ENCODE measurements at places on chromosomes 1 and 21.
A peak's percentile ranks its signal among the peaks of the same experiment; 100 is the strongest.

DNA sequence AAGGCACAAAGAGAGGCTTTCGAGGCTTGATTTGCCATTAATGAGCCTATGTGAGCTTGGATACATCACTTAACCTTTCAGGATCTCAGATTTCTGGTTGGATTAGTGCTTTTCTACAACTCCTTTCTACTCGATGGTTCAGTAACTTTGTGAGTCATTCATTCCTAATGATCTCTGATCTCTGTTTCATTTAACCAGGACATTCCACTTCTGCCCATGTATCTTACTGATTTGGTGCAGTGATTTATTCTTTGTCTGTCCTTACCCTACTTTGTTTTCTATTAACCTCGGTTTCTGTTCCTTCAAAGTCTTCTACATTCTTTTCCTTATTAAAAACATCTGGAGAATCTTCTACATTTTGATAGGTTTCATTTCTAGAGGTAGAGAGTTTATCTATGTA is 94.6 kb upstream of the ZBTB18 start:
- no peak for DNase-seq

DNA sequence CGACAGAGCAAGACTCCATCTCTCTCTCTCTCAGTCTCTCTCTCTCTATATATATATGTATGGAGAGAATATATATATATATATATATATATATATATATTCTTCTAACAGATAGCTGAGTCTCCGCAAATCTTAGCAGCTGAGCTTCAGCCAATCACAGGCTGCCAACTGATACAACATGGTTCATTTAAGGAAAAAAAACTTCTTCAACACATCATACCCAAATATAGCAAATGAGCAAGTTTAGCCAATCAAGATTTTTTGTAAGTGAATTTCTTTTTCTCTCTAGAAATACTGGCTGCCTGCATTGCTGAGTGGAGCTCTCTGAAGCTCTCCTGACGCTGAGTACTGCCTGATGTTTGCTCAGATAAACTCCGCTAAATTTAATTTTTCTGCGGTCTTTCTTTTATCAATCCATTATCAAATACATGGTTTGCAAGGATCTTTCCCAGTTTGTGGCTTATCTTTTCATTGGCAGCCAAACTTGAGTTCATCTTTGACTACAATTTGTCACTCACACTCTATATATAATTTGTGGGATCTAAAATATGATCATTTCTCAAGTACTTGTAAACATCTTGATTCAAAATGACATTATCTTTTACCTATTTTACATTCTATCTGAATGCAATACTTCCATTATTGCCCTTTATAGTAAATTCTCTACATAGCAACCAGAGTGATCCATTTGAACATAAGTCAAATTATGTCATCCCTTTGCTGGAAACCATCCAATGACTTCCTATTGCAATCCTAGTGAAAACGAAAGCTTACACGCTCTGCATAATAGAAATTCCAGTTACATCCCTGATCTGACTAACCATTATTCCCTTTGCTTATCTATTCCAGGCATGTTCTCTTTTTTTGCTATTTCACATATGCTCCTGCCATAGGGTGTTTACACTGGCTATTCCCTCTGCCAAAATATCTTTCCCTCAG is 2131.7 kb downstream of the MRPL39 start:
- no peak for DNase-seq

DNA sequence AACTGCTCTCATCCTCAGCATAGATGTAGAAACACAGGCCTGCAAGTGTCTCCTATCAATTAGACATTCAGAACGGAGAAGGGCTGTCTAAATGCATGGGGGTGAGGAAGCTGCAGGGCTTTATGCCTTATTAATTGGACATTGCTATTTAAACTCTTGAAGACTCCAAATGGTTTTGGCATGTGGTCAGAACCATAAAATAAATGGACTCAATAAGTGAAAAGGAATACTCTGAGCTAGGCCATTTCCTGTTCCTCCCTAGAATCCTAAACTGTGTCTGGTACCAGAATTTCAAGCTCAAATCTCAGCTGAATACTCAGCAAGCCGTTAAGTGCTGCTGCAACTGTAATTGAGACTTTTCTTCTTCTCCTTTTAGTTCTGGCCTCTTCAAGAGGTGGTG is 80.4 kb upstream of the C1orf87 start:
- DNase-seq, result no peak

GRCh38 chr1:116268211-116268610 is 104.8 kb upstream of the ATP1A1 start:
- no peak for DNase-seq

DNA sequence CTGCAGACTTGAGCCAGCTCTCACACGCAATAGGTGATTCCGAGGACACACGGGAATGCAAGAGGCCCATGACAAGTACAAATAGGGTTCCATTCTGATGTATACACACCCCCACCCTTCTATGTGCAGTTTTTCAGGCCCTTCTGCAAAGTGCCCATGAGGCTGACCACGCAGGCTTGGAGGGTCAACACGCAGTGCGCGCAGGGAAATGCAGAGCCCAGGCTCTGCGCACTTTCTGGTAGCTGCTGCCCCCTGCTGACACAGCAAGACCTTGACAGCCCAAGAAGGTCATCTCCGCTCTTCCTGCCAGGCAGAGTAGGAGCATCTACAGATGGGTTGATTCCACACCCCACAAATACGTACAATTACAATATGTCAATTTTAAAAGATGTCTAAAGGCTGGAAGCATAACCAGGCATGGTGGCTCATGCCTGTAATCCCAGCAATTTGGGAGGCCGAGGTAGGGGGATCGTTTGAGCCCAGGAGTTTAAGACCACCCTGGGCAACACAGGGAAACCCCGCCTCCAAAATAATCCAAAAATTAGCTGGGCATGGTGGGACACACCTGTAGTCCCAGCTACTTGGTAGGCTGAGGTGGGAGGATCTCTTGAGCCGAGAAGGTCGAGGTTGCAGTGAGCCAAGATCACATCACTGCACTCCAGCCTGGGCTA is 18.5 kb downstream of the SH3BP5L start:
- peak; percentile 24 for DNase-seq

GRCh38 chr1:182080955-182081582 is 19.6 kb upstream of the ZNF648 start:
- peak; percentile 38 for DNase-seq

- no peak for DNase-seq
Observed at GRCh38 chr1:20166051-20166450, 19.8 kb upstream of the UBXN10 start.

DNA sequence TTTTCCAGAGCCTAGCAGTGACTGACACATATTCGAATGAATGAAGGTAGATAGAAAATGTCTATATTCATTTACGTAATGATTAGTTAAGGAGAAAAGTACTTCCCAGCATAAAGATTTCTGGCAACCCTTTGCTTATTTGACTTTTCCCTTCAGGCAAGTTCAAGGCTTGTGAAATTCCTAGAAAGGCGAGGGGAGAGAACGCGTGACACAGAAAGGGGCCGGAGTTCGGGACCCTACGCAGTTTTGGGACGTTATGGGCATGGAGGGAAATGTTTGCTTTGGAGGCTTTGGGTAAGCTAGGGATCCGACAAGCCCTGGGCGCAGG is 472 bp upstream of the USP25 start:
- DNase-seq, result no peak

DNA sequence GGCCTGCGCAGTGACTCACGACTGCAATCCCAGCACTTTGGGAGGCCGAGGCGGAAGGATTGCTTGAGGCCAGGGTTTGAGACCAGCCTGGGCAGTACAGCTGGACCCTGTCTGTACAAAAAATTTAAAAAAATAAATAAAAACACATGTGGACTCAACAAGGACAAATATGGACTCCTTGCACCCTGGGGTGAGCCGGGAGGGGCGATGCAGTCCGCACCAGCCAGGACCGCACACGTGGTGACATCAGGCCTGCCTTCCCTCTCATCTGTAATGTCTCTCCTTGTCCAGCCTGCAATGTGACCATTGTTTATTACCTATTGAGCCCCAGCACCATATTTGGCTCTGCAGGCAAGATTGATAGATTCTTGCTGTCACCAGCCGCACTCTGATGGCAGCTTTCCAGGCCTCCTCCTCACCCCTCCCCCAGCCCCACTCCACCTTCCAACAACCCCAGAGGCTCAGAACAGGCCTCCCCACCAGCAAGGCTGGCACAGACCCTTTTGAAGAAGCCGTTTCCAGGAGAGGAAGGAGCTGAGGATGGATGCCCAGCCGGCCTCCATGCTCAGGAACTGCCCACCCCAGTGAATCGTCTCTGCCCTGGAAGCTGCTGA is 55.2 kb downstream of the IRF2BP2 start:
- DNase-seq, result peak; percentile 24

- DNase-seq, result peak; percentile 49
Observed at GRCh38 chr1:109133815-109134214, 19.9 kb downstream of the ELAPOR1 start.

GRCh38 chr1:218439541-218440295 is 94.6 kb downstream of the TGFB2 start:
- no peak for DNase-seq

DNA sequence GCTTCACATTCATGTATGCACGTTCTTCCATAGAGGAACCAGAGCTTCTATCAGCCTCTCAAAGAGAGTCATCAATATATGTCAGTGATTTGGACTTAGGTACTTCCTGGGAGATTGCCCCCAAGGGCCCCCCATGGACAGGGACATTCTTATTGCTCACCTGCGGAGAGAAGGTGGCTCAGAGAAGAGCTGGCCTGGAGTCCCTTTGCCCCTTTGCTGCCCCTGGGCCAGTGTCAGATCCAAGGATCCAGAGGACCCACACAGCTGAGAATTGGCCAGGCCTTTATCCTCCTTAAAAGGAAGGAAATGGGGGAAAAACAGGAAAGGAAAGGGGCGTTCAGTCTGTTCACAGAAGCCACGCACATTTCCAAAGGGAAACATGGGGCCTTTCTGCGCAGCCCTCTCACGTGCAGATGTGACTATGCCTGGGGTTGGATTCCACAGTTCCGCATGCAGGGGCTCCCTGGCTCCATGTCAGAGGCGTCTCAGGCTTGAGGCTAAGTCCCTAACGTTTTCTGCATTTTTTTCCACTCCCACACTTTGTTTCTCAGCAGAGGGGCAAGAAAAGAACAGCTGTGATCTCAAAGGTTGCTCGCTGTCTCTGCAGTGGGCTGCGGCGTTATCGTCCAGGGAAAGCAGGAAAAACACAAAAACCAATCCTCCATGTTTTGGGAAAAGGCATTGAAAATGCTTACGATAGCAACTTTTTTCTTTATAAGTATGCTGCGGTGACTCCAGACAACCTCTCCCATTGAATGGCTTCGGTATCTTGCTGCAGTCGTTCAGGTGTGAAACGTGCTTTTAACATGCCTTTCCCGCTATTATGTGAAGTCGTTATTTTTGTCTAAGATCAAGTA is 5.9 kb downstream of the C1orf226 start:
- no peak for DNase-seq

- no peak for DNase-seq
Observed at GRCh38 chr1:24742090-24742938, 2.9 kb upstream of the CLIC4 start.

- no peak for DNase-seq
Observed at GRCh38 chr21:36501589-36501892, 21.6 kb upstream of the CLDN14 start.

DNA sequence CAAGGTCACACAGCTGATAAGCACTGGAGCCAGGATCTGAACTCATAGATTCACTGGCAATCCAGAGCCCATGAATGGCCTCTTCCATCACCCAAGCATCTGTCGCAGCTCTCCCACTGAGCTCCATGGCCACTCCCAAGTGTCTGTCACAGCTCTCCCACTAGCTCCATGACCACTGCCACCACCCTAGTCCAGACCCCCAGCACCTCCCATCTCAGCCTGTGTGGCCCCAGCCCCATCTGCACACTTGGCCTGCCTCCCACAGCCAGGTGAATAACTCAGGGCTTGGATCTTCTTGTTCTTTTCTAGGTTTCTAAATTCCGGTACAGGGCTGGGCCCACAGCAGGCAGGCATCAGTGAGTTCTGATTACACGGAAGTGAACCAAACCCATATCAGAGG is 76.0 kb downstream of the GLIS1 start:
- DNase-seq, result no peak

DNA sequence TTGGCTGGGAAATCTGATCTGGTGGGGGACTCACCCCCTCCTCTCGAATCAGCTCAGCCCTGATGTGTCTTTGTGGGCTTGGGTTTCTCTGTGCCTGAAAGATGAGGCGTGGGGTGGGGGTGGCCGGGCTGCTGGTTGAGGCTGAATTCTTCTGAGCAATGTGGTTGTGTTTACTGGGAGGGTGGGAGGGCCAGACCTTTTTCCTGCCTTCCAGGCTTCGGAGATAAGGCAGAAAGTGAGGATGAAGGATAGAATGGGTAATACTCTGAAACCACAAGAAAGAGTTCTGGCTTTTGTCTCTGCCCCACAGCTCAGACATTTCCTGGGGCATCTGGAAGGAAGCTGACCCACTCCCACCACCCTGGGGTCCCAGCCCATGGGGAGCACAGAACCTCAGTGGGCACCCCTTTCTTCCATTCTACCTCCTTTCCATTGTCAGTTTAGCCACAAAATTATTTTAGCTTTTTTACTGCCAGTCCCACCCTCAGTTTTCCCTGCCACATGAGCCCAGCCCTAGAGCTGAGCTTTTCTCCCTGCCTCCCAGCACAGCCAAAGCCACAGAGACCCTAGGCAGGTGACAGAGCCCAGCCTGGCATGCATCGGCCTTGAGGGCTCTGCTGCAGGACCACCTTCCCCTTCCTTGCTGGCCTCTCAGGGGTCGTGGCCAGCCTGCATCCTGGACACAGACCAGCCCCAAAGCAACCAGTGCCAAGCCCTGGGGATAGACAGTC is 11.2 kb downstream of the ALX3 start:
- DNase-seq, result no peak

- no peak for DNase-seq
Observed at GRCh38 chr1:6819246-6820040, 34.2 kb downstream of the CAMTA1 start.

Measured in NCI-H2081 (cell line).